ENCODE measurements at places on chromosomes 7 and 10.

DNA sequence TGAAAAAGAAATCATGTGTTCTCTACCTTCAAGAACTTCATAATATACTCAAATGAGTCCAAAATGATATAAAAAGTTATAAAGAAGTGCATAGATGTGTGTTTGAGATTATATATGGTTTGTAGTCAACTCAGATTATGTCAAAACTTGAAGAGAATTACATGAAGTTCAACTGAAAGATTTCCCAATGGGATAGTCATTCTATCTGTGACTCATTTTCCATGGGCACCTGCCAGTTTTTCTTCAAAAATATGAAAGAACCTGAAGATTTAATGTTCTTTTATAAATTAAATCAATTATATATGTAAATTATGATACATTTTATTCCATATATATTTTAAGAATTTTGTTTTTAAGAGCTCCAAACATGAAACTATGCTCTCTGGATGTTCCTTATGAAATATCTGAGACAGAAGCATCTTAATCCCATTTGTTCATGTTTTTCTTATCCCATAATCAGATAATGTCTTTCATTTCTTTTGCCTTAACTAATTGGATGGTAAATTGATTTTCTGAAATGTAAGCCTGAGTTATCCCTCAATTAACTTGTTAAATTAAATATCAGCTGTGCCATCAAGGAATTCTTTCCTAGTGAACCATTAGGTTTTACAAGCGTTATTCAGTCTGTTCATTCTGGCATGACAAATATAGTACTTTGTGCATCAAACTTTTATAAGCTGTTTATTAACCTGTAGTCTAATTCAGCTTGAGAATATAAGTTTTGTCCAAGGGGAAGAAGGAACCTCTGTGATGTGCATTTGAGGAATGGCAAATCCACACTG lies 387.1 kb downstream of the IPMK start:
- no peak for DNase-seq

DNA sequence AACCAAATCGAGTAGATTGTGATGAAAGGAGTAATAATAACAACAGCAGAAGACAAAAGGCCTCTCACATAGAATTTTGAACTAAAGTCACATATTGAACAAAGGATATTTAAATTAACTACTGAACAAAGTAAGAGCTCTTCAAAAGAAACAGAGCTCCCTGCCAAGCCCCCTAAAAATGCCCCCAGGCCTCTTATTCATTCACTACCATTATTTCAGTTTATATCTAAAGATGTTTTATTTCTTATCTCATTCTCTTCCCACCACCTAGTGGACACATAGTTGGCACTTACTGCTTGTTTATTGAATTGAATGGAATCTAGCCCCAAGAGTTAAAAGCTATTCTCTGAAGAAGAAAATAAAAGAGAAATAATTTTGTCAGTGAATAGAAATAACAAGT lies 37.4 kb downstream of the VCL start:
- DNase-seq: no peak

- DNase-seq: no peak
These were observed 9.6 kb upstream of the EIF3A start for GRCh38 chr10:119090026-119090795.

DNA sequence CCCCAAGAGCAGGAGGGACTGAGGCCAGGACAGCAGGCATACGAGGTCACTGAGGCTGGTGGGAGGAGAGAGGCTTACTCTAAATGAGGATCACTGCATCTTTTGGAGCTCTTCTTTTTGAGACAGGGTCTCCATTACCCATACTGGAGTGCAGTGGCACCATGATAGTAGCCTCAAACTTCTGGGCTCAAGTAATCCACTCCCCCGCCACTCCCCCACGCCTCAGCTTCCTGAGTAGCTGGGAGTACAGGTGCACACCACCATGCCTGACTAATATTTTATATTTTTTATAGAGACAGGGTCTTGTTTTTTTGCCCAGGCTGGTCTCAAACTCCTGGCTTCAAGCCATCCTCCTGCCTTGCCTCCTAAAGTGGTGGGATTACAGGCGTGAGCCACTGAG lies 25.8 kb downstream of the OGDH start:
- no peak for DNase-seq

GRCh38 chr7:41972776-41973175 lies 264.2 kb downstream of the GLI3 start:
- no peak for DNase-seq

DNA sequence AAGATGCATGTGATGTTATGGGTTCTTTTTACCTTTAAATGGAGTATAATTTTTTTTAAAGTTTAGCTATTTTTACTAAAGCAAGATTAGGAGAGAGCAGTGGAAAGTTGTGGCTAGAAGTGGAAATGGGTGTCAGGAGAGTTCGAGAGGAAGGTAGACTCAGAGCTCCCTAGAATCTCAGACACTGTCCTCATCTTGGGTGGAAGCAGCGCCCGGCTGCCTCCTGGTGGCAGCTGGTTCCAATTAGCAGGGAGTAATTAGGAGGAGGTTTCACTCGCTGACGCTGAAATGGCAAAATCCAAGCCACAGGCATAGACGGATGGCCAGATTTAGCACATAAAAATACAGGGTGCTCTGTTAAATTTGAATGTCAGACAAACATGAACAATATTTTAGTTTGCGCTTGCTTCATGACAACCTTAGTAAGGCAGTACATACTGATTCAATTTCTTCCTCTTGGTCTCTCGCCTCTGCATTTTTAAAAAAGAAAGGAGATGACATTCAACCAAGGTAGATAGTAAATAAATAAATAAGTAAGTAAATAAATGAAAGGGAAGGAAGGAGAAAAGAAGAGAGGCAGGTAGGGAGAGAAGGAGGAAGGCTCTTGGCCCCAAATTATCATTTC lies 58.5 kb downstream of the LGI1 start:
- no peak for DNase-seq

- no peak for DNase-seq
These were observed 1.6 kb upstream of the COL13A1 start for GRCh38 chr10:69800109-69800508.

DNA sequence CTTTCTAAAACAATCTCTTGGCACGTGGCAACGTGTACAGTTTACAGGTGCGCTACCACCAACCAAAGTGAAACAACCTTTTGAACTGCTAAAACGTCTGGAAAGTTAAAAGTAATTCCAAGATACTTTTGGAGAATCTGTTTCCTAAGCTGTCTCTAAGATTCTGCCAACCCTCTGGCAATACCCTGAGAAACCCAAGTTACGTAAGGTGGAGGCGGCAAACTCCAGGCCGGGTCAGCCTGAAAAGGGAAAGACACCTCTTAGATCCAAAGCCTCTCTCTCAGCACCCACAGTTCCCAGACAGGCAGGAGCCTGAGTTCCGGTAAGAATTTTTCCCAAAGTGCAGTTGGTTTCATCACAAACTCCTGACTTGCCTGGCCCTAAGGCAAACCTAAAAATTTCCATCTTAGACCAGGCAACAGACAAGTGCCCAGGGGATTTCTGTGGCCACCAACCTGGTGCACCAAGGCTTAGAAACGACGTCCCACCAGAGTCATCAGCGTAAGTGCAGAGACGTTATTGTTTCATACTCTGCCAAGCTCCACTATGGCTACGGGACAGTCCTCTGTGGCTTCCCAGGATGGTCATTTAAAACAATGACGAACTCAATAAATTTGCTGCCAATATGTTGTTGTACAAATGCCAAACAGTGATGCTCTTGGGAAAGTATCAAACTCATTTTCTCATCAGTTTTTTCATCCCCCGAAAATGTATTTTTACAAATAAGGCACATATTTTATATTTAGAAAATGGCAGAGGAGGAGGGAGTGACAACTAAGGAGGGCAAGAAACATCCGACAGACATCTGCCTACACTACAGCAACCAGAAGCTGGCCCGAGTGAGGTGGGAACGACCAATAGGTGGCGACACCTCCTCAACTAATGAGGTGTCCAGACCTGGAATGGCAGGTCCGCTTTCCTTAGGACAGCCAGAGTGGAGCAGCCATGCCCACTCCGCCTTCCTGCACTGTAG lies 205.8 kb upstream of the FRMD4A start:
- peak; percentile 25 for DNase-seq

DNA sequence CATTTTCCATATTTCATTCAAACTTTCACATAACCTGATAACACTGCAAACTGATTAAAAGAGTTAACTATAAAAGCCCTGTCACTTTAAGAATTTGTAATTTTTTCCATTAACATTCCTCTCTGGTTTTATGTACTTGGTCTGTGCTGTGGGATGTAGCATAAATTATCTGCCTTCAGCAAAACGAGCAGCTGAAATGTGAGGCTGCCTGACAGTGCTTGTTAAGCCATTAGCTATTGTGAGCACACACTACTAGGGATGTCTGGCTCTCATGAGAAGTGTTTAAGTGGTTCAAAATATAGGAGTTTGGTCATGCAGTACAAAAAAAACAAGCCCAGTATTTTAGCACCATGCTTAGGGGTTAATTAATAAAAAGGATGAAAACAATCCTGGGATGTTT lies 63.0 kb downstream of the HOXA1 start:
- DNase-seq: no peak
